ENCODE measurements at places on chromosomes 11 and 22. TPM values are rescaled to one million over a fixed set of nuclear protein-coding genes. Genes with fewer than 3 reads are reported as not detected.

DNA sequence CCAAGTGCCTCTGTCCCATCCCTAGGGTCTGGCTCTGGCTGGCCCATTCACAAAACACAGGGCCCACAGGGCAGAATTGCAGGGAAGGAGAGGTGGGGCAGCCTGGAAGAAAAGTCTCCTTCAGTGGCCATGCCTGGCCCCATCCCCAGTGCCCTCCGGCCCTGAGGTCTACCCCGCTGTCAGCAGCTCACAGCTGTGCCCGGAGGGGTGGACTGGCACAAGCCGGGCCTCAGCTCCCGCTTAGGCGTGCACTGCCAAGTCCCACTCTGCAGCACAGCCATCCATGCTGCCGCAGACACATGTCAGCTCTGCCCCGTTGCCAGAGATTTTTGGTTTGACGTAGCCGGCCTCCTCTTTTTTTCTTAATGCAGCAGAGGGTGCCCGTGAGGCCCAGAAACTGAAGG, 3.9 kb upstream of the SCN2B start:
- H3K4me3 ChIP-seq, result no peak overlapping the region
- DNase-seq, result no peak
- no peaks in the 10 kb centered on the region for H3K36me3 ChIP-seq
- H3K27me3 ChIP-seq, result no peaks in the 10 kb centered on the region

- H3K27ac ChIP-seq, result no peak overlapping the region
- no peak overlapping the region for H3K4me3 ChIP-seq
- no peaks in the 10 kb centered on the region for H3K27me3 ChIP-seq
- DNase-seq, result no peak
Measured at GRCh38 chr22:28344918-28345703, 334.5 kb downstream of the TTC28 start.

GRCh38 chr11:103618528-103618927, 417.9 kb upstream of the DDI1 start:
- H3K27ac ChIP-seq, result no peak overlapping the region
- no peak for DNase-seq
- no peaks in the 10 kb centered on the region for H3K36me3 ChIP-seq
- H3K27me3 ChIP-seq, result no peaks in the 10 kb centered on the region
- H3K4me1 ChIP-seq, result no peaks in the 10 kb centered on the region

- H3K4me1 ChIP-seq, result no peaks in the 10 kb centered on the region
- no peaks in the 10 kb centered on the region for H3K36me3 ChIP-seq
- DNase-seq, result no peak
- H3K4me3 ChIP-seq, result peak overlapping the region; percentile 10
Measured at GRCh38 chr22:17097701-17098100, 12.9 kb downstream of the IL17RA start.

GRCh38 chr22:32606181-32606580, 131.6 kb downstream of the FBXO7 start:
- no peak for DNase-seq
- H3K4me1 ChIP-seq, result no peaks in the 10 kb centered on the region
- H3K4me3 ChIP-seq, result no peak overlapping the region
- no peaks in the 10 kb centered on the region for H3K27me3 ChIP-seq
- H3K27ac ChIP-seq, result no peak overlapping the region
- H3K36me3 ChIP-seq, result no peaks in the 10 kb centered on the region

Gene SYT9
- total RNA-seq, result not detected

Gene GLYAT
- total RNA-seq, result not detected

Gene OR2AG2
- total RNA-seq, result 0.20 TPM

Gene ARFGAP3
- total RNA-seq, result 45.3 TPM

Gene PTPRCAP
- 12.5 TPM for total RNA-seq

Gene KCNJ11
- 1.8 TPM for total RNA-seq

Gene H19
- 193 TPM for total RNA-seq
